Urinary bladder (tissue), 4 donors: ENCODE measurements at places on chromosomes 11 and 22.

DNA sequence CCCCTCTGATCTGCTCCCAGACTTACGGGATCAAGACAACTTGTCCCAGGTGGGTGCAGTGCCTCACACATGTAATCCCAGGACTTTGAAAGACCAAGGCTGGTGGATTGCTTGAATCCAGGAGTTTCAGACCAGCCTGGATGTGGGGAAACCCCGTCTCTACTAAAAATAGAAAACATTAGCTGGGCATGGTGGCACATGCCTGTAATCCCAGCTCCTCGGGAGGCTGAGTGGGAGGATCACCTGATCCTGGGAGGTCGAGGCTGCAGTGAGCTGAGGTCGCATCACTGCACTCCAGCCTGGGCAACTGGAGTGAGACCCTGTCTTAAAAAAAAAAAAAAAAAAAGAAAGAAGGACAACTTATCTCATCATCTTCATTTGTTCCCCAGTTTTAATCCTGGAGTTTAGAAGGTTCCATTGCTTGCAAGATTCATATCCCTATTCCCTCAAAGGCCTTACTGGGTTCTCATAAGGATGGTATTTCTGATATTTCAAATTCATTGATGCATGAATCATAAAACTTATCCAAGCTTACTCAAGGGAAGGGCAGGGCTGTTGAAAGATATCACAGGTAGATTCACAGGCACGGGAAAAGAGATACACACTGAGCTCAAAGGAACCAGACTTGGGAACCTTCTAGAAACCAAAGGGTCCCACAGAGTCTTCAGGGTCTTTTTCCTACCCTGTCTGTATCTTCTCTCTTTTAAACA, 14.6 kb downstream of the ENDOD1 start:
- DNase-seq: no peak

DNA sequence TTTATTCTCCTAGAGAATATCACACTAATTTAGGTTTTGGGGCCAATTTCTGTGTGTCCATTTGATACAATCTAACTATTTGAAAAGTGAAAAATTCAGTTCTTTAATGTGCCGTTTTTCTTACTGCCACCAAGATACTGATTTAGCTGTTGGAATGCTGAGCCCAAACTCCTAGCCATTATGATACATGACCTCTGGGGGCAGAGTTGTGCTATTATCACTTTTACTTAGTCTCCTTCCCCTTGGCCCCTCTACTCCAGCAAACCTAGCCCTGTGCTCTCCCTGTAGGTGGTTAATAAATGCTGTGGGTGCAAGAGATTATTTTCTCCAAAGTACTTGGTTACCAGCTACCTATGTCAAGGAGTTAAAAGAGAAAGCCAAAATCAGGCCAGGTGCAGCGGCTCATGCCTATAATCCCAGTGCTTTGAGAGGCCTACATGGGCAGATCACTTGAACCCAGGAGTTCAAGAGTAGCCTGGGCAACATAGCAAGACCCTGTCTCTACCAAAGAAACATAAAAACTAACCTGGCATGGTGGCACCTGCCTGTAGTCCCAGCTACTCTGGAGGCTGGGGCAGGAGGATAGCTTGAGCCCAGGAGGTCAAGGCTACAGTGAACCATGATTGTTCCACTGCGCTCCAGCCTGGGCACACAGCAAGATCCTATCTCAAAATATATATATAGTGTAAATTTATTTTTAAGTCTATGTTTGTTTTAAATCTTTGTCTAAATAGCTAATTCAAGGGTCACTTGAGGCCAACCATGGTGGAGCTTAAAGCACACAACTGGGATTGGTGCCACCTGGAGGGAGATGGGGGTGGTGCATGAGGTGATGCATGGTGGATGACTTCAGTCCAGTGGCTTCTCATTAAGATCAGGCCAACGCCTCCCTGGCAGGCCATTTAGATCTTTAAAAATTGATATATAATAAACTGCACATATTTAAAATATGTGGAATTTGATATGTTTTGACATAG, 193.2 kb upstream of the PLET1 start:
- no peak for DNase-seq

- DNase-seq: no peak
Observed at GRCh38 chr11:126945319-126945718, 55.3 kb downstream of the KIRREL3 start.

GRCh38 chr11:95674657-95675358, 114.8 kb downstream of the FAM76B start:
- no peak for DNase-seq

- no peak for DNase-seq
Observed at GRCh38 chr11:134944131-134944530, 532.1 kb upstream of the B3GAT1 start.

DNA sequence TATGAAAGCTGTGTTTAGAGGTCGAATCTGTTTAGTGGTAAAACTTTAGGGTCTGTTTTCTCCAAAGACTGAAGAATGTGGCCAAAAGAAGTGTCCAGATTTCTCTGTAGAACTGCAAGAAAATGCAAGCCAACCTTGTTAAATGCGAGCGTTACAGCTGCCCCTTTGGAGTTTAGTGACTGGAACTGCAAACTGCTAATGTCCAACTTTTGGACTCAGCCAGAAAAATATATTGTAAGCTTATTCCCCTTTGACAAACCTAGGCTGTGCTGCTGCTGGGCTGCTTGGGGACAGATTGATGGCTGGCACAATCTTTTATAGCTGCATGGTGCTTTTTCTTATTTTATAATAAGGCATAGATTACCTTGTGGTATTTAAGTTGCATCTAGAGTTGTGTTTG, 3.9 kb downstream of the TEAD1 start:
- no peak for DNase-seq

GRCh38 chr11:99066618-99067317, 46.0 kb downstream of the CNTN5 start:
- DNase-seq: no peak

- DNase-seq: no peak
Observed at GRCh38 chr22:21632237-21632895, at the start of gene CCDC116. Gene CCDC116 (plus strand): TSS chr22:21632760. CDS start chr22:21633182, 422 bp downstream.

DNA sequence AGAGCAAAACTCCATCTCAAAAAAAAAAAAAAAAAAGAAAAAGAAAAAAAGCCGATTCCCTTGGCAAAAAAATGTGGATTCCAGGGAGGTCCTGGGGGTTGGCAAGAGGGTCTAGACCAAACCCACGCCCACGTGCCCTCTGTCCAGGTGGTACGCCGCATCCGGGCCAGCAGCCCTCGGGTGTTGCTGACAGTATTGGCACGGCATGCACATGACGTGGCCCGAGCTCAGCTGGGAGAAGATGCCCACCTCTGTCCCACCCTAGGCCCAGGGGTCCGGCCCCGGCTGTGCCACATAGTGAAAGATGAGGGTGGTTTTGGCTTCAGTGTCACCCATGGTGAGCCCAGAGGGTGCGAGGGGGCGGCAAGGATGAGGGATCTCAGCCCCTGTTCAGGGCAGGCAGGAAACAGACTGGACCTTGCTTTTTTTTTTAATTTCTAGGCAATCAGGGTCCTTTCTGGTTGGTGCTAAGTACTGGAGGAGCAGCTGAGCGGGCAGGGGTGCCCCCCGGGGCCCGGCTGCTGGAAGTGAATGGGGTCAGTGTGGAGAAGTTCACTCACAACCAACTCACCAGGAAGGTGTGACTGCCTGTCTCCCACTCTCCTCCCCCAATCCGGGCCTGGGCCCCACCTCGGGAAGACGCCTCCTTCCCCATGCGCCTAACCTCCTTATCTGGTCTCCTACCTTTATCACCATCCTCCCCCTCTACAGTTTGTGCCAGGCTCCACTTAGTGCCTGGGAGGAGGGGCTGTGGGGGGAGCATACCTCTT, 2.0 kb downstream of the NHERF4 start:
- DNase-seq: no peak

DNA sequence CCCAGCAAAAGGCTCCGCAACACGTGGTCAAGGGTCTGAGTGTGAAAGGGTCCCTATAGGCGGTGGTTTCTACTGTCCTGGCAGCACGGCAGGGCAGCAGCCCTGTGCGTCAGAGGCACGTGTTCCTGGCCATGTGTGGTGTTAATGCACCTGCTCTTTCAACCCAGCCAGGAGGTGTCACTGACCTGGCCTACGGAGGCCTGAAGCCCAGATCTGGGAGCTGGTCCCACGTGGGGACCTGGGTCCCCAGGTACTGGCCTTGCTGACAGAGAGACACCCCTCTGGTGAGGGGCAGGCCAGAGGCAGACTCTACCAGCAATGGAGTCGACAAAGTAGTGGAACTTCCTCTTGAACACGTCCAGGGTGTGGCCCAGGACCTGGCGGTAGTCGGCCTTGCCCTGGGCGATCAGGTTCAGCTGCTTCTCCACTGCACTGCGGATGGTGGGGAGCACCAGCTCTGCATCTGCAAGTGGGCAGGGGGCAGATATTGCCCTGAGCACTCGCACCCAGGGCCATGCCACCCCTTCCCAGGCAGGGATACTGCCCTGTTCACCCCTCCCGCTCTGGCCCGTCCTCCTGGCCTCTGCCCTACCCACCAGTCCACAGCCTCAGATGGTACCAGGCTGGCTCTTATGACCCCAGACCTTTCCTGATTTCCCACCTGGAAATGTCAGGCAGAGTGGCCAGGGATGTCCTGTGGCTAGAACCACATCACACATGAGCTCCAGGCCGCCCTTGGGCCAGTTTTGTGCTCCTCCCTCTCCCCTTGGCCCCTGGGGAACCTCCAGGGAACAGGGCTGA, 6.8 kb upstream of the PPM1F start:
- no peak for DNase-seq
